Activated CD4-positive, CD25-positive, alpha-beta regulatory T cell (primary cell): ENCODE measurements at places on chromosomes 16 and 17.

GRCh38 chr16:14564861-14565687, 65.0 kb downstream of the PARN start:
- no peak for DNase-seq

DNA sequence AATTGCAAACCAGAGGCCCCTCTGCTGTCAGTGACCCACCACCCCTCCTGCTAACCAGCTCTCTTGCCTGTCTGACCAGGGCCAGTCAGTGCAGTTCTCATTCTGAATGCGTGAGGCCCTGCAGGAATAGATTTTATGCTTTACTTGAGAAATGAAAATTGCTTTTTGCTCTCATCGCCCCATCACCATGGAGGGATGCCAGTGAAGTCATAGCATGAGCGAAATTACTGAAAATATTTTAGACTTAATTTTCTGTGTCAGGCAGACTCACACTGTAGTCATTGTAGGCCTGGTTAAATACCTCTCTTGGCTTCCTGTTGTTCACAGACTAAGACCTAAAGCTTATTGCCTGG, 490.5 kb upstream of the CDH5 start:
- DNase-seq: no peak

DNA sequence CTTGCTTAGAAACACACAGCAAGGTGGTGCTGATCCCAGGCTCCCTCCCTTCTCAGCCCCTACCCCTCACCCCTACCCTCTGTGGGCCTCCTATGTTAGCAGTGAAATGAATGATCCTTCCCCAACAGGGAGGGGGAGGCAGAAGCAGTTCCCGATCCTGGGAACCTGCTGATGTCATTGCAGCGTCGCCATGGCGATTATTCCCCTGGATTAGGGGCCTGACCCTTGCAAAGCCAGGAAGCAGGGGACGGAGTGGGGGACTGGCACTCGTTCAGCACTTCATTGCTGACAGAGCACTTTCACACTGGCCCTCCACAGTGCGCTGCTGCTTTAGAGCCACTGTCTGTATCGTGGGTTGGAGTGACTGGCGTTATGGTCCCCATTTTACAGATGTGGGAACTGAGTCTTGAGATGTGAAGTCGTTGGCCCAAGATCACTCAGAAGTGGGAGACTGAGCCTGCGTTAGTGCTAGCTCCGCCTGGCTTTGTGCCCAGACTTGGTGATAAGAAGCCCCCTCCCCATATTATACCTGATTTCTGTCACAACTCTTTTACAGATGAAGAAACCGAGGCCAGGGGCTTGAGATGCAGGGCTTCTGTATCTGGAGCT, 26.6 kb downstream of the LASP1 start:
- no peak for DNase-seq

- no peak for DNase-seq
Measured at GRCh38 chr17:557371-557770, 157.3 kb downstream of the VPS53 start.

- DNase-seq: no peak
Measured at GRCh38 chr16:35398180-35398579, 1938.8 kb downstream of the TP53TG3F start.

DNA sequence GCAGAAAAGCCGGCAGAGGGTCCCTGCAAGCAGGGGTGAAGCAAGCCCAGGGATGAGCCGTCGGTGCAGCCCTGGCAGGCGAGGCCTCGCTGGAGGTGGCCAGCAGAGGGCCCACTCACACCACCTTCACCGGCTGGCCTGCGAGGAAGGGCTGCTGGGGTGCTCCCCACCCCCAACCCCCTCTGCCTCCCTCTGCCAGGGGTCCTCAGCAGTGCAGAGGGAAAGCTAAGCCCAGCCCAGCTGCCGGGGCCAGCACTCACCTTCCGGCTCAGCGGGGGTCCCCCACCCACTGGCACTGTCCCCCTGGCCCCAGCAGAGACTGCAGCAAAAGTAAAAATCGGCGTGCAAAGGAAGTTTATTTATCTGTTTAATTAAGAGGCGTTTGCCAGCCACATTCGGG, 113.4 kb downstream of the ENGASE start:
- DNase-seq: no peak

GRCh38 chr16:58716468-58716867, 17.6 kb downstream of the GOT2 start:
- no peak for DNase-seq

GRCh38 chr17:50187751-50188530, 13.5 kb downstream of the COL1A1 start:
- no peak for DNase-seq

DNA sequence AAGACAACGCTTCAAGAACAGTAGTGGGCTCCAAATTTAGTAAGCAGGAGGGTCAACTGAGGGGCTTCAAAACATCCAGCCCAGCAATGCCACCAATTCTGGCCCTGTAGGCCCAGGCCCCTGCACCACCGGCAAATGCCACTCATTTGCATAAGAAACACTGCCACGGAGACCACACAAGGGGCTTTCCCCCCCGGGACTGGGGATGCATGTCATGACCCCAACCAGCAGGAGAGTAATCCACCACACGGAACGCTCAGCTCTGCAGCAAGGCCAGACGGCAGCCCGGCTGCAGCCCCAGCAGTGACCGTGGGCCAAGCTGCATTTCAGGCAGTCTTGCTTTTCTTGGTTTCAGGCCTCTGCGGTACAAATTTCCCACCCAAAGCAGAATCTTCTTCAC, 14.1 kb downstream of the TMEM11 start:
- DNase-seq: no peak

GRCh38 chr16:27759301-27759871, 209.4 kb downstream of the KATNIP start:
- DNase-seq: no peak

GRCh38 chr16:49460786-49461470, 87.3 kb downstream of the C16orf78 start:
- DNase-seq: no peak

DNA sequence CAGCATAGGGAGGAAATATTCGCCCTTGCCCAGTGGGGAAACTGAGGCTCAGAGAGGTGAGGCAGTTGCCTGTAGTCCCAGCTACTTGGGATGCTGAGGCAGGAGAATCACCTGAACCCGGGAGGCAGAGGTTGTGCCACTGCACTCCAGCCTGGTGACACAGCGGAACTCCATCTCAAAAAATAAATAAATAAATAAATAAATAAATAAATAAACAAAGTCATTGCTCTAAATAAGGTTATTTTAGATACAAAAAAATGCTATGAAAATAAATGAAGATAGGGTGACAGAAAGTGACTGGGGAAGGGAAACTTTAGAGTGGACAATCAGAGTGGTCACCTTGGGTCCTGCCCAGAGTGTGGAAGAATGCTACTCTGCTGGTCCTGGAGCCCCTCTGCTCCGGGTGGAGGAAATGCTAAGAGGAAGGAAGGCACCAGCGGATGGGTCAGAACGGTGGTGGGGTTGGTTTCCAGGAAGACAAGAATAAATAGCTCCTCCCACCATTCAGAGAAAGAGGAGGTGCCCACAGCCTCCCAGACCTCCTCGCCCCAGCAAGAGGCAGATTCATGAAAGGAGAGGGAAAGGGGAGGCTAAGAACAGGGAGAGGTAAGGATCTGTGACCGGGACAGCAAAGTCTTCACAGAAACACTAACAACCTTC, 17.6 kb downstream of the TRPV3 start:
- DNase-seq: no peak

DNA sequence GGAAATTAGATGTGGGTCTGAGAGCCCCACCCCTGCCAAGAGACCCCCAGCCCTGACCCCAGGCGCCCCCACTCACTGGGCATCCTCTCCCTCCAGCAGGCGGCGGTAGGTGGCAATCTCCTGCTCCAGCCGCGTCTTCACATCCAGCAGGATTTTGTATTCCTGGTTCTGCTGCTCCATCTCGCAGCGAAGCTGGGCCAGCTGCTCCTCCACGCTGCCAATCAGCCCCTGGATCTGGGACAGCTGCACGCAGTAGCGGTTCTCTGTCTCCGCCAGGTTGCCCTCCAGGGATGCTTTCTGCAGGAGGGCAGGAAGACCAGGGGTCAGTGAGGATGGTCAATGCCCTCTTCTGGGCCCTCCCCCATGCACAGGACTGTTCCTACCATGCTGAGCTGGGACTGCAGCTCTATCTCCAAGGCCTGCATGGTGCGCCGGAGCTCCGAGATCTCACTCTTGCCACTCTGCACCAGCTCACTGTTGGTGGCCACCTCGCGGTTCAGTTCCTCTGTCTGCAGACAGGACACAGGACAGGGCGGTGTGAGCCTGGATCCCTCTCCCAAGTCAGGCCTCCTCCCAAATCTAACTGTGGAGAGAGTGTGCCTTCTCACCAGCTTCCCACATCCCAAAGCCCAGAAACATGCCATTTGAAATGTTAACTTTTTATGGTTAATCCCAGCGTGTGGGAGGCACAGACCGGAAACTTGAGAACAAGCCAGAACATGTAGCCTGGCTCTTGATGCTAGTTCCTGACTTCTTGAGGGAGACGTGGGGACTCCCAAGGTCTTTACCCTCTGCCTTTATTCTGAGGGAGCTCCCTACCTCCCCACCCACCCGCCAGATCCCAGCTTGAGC, 3.6 kb downstream of the KRT17 start:
- DNase-seq: no peak

DNA sequence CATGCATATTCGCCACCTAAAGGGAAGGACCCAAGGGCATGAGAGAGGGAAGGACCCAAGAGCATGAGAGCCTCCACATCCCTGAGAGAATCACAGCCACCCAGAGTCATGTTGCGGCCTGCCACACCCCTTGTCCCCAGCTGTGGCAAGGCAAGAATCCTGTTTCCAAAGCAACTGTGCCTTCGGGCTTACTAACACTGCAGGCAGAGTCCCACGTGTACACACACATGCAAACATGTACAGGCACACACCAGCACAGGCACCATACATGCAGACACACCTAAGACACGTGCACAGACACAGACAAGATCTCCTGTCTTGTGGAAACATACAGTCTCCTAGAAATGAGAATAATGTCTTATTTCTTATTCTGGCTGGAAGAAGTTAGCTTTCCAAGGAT, 92.4 kb upstream of the CDYL2 start:
- no peak for DNase-seq

GRCh38 chr17:16585796-16586195, 16.8 kb upstream of the ZNF287 start:
- no peak for DNase-seq

DNA sequence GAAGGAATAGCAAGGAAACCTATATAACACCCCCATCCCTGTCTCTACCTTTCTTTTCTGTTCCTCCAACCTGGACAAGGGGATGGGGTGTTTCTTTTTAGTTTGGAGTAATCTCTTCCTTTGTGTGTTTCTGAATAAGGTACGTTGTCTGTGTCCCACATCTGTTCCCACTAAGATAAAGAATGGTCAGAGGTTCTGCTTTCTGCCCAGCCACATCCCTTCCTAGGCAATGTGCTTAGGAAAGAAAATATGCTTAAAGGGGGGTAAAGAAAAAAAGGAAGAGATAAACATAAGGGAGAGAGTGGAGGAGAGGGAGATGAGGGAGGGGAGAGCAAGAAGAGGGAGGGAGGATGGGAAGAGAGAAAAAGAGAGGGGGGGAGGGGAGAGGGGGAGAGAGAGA, 35.1 kb downstream of the SLC6A2 start:
- DNase-seq: no peak

- DNase-seq: no peak
Measured at GRCh38 chr16:30893417-30893743, 497 bp downstream of the BCL7C start.

- no peak for DNase-seq
Measured at GRCh38 chr16:50861970-50862411, 120.1 kb downstream of the CYLD start.
